ENCODE measurements at places on chromosomes 2 and 18.

DNA sequence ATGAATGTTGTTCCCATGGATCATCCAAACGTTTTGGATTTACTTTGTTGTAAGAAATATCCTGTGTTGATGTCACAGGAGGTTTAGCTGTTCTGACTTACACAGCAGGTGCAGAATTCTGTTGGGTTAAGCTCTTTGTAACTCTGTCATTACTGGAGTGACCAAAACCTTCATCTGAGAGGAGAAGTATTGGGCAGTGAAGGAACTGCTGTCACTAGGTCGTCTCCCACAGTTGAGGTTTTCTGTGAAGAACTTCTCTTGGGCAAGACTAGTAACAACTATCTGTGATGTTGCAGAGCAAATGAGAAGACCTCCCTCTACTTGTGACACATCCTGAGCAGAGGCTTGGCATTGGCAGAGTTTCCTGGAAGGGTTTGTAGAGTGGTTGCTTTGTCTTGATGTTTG lies 2.9 kb downstream of the SPTBN1 start:
- no peak for DNase-seq

- no peak for DNase-seq
These were observed 181.5 kb upstream of the MGAT5 start for GRCh38 chr2:134072341-134072740.

DNA sequence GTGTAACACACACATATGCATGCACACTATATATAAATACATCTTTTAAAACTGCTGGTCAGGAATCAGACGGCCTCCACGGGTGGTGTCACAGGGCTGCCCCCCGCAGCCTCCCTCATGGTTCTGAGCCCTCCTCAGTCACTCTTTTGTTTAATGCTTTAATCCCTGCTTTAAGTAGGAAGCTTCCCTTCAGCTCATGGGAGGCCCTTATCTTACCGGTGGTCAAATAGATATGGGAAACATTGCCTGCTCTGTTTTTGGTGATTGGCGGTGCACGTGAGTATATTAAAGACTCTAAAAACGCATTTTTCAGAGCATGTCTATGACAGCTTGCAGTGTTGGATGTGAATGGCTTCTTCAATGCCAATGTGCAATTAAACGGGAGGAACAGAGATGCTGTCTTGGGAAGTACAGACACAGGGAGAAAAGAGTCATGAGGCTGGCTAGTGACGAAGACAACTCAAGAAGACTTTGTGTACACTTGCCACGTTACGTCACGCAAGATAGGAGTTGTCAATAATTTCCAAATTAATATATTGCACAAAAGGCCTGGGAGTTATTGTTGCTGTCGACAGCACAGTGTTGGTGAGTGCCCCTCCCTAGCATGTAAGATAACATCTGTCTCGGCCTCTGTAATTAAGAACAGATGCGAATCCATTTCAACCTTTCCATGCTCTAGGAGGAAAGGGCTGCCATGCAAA lies 23.3 kb downstream of the GNLY start:
- DNase-seq, result no peak

DNA sequence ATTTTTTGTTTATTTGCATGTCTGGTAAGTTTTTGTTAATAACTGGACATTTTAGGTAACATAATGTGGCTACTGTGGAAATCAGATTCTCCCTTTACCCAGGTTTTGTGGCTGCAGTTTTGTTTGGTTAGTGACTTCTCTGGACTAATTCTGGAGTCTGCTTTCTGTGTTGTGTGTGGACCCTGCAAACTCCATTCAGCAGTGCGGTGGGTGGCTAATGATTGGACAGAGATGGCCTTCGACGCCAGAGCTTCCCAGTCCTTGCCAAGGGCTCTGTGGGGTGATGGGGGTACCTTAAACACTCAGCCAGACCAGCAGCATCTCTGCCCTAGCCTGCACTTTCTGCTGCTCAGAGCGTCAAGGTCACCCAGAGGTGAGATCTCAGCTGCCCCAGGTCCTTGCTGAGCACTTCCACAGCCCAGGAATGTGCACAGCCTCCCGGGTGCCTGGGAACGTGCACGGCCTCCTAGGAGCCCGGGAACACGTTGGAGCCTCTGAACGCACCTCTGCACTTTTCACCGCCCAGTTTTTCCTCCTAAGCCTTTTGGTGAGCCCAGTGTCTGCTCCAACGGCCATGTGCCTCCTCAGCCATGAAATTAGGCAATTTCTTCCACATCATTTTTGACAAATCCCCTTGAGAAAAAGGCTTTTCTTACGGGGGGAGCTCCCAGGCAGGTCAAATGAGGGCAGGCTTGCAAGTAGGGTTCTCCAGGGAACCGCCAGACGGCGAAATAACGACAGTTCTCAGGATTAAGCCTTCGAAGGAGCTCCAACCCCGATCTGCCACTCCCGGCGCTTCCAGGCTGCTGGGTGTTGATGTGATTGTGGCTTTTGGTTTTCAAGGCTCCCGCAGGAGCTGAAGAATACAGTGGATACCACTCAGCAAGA lies 35.2 kb upstream of the KLF11 start:
- no peak for DNase-seq

GRCh38 chr2:124911560-124911959 lies 886.5 kb downstream of the CNTNAP5 start:
- DNase-seq, result no peak

DNA sequence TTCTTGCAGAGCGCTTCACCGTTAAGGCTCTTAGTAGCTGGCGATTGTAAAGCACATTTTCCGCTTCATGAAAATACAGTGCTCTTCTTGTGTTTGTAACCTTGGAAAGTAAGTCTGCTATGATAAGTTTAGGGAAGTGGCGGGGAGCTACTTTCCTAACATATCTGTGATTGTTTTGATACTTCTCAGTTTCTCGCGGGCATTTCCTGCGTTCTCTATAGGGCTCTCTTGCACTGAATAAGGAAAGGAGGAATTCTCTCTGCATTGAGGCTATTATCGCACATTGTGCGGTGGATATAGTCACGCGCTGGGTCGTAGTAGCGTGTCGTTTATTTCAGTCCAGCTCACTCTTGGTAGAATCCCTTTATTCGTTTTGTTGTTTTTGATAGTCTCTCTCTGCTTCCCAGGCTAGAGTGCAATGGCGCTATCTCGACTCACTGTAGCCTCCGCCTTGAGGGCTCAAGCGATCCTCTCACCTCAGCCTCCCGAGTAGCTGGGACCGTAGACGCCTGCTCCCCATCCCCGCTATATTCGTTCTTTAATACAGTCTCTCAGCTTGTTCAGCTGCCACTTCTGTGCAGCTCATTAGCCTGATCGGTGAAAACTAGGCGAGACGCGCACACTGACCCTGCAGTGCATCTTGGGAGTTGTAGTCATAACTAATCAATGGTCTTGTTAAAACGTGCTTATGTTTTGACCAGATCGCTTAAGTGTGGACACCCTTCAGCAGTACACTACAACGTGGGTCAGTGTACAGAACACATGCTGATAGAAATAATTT lies 1.0 kb upstream of the PPP4R3B start:
- peak; percentile 6 for DNase-seq

- DNase-seq, result no peak
These were observed 51.4 kb upstream of the SGPP2 start for GRCh38 chr2:222372993-222373392.

GRCh38 chr2:147863835-147864234 lies 19.0 kb downstream of the ACVR2A start:
- DNase-seq, result no peak

DNA sequence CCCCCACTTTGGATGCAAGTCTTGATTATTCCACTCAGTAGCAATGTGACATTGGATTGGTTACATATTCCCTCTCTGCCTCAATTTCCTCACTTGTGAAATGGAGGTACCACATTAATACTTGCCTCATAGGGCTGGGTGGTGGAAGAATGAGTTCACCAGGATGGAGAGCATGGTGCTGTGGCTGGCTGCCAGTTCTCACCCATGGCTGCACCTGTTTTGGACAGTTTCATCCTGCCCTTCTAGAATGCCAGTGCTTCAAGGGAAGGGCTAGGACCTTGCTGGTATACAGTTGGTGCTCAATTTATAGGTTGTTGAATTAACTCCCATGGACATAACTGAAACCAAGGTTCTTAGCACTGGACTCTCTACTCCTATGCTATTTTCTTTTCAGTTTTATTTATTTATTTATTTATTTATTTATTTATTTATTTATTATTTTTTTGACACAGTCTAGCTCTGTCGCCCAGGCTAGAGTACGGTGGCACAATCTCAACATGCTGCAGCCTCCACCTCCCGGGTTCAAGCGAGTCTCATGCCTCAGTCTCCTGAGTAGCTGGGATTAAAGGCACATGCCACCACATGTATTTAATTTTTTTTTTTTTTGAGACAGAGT lies 5.3 kb upstream of the SH3RF3 start:
- no peak for DNase-seq
